Smooth muscle cell of the brain vasculature (primary cell): ENCODE measurements at places on chromosomes 3 and 15.

GRCh38 chr15:85489773-85490493 lies 109.5 kb downstream of the AKAP13 start:
- no peak for DNase-seq

- DNase-seq = no peak
Observed at GRCh38 chr3:66411961-66412887, 88.6 kb downstream of the LRIG1 start.

- DNase-seq = no peak
Observed at GRCh38 chr3:180002006-180002405, 34.7 kb downstream of the PEX5L start.

- DNase-seq = no peak
Observed at GRCh38 chr15:88430051-88430450, 37.1 kb downstream of the MRPL46 start.

GRCh38 chr3:105827959-105828358 lies 40.9 kb downstream of the CBLB start:
- peak; percentile 75 for DNase-seq

GRCh38 chr3:111531446-111531845 lies 10.6 kb upstream of the CD96 start:
- no peak for DNase-seq

DNA sequence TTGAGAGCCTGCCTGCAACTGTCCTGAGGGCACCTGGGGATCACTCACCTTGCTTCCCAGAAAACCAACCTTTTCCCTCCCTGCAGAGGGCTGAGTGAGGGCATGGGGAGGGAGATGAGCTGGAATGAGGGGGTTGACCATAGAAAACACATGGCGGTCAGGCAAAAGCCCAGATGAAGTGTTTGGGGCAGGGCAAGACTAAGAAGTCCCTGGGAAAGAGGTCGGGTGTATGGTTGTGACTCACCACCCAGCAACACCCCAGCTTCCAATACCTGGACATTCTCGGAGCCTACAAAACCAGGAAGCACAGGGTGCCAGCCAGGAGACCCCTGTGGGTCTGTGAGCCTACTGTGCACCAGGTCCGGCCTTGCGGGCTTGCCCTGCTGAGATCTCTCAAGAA lies 95.3 kb upstream of the ATP2B2 start:
- no peak for DNase-seq

DNA sequence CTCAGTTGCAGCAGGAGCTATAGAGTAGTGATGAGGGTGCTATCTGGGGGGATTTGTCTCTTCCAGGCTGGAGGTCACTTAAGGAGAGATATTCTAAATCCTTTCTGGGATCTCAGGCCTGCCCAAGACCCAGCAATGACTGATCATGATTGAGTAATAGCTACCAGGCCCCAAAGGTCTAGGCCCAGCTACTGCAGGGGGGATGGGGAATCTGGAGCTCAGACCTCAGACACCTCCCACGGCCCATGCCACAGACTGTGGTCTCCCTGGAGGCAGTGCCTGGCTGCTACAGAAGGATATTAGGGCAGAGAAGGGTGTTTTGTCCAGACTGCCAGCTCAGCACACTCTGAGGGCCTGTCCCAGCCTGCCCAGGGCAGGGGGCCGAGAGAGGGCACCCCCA lies 6.9 kb downstream of the SLC38A3 start:
- DNase-seq = no peak

GRCh38 chr3:172522871-172523818 lies at the start of gene TNFSF10:
Gene TNFSF10, minus strand, starts transcription at chr3:172523430. Its CDS starts 46 bp downstream, at chr3:172523384.
- no peak for DNase-seq

DNA sequence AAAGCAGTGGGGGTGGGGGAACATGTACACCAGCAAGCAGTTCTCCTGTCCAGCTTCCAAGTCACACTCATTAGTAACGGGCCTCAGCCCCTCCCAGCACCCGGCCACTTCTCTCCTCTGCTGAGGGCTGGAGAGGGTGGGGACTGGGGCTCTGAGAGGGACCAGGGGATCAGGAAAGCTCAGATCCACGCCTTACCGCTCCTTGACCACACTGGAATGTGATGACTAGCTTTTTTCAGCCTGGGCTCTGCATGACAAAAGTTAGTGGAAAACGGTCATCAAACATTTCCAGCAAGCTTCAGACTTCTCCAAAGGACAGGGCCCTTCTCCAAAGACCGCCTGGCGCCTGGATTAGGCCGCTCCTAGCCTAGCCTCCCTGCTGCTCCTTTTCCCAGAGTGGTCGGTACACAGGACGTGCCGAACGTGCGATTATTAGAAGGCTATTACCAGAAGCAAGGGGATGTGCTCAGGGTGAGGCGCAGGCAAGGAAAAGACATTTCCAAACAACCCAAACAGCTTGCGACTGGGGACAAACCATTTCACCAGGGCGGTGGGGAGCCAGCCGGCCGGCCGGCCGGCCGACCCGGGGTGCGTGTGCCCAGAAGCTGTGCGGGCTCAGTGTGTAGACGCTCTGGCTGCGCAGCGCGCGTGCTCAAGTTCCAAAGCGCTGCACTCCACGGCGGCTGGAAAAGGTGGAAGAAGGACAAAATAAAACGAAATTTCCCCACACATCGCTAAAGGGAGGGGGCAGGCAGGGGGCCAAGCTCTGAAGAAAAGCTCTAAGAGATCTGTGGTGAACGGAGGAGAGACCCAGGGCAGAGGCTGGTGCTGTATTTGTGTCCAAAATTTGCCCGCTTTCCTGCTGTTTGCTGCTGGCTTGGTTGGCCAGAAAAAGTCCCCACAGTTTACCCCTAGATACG lies 51.0 kb upstream of the SSR3 start:
- peak; percentile 15 for DNase-seq

GRCh38 chr15:64447536-64448315 lies 12.7 kb upstream of the ZNF609 start:
- no peak for DNase-seq

DNA sequence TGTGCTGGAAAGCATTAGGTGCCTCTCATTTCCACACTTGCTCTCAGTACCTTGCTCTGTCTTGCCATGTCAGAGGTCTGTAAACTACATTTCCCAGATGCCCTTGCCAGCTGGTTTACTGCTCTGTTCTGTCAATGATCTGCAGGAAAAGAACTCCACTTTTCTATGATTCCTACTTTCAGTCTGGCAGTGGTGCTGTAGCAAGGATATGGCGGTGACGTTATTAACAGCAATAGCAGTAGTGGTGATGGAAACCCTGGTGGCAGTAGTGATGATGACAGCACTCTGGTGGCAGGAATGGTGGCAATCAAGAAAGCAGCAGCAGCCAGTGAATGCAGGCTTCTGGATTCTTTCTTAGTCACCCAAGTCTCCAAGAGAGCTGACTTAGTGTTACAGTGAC lies 665.2 kb downstream of the DIPK2A start:
- DNase-seq = no peak

- DNase-seq = no peak
Observed at GRCh38 chr15:67331676-67332075, 77.1 kb downstream of the IQCH start.

GRCh38 chr3:112476346-112476745 lies 22.9 kb downstream of the BTLA start:
- no peak for DNase-seq

DNA sequence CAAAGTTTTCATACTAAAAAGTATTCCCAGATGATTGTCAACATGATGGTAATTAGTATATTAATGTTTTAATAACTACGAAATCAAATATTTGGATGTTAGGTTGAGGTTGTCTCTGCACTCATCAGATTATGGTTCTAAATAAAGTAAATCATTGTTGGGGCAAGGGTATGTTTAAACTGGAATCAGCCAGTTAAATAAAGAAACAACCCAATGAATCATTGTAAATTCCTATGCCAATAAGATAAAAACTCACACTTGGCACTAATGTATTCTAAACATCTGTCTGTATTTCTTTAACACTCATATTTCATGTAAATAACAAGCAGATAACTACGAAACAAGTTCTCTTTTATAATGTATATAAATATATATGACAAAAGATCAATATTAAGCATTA lies 92.7 kb downstream of the PEAK1 start:
- DNase-seq = no peak

DNA sequence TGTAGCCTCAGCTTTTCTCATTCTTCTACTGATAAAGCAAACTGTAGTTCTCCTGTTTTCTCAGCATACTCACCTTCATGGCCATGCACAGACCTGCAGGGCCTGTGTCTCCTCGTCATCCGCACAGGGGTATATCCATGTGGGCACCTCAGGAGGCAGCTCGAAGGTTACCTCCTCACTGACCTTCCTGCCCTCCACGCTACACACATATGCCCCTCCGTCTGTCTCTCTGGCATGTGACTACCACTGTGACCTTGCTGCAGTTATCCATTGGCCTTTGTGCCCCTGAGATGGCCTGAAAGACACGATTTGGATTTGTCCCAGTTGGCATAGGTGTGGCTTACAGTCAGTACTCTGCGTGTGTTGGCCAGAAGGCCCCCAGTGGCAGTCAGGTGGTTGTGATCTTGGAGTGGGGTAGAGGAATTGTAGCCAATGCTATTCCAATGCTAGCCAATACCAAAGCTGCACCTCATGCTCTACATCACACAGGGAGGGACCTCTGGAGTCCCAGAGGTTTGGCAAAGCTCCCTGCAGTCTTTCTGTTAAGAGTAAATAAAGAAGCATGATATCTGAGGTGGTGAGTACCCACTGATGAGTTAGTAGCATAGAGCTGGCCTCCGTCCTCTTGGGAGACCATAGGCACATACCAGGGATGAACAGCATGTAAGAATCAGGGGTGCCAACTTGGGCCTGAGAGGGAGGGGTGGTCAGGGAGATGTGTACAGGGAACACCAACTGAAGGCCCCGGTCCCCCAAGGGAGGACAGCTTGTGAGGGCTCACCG lies 143.4 kb downstream of the EEFSEC start:
- no peak for DNase-seq

GRCh38 chr3:149382518-149382917 lies 5.1 kb upstream of the TM4SF1 start:
- DNase-seq = no peak

DNA sequence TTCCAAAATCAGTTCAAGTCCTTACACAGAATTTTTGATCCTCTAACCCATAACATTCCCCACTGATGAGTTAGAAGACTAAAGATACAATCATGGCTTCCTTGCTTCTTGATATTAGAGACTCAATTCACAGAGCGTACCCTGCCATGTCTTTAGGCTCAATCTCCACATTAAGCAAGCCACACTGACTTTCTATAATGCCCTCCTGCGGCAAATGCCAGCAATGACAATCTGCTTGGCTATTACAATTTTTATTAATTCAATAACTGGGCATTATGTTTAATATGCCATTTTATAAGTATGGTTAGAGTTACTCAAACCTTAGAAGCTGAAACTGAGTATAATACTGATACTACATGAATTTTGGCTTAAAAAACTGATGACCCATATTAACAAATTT lies 479.7 kb upstream of the NR2F2 start:
- DNase-seq = no peak

- no peak for DNase-seq
Observed at GRCh38 chr3:41693799-41694198, 268.1 kb downstream of the ULK4 start.
